ENCODE measurements at places on chromosomes 1 and 21. TPM values are rescaled to one million over a fixed set of nuclear protein-coding genes. Genes with fewer than 3 reads are reported as not detected.

- no peaks in the 10 kb centered on the region for H3K27me3 ChIP-seq
- no peak overlapping the region for H3K4me3 ChIP-seq
- H3K36me3 ChIP-seq = no peaks in the 10 kb centered on the region
- H3K4me1 ChIP-seq = no peaks in the 10 kb centered on the region
Observed at GRCh38 chr1:178137238-178137637, 43.3 kb downstream of the RASAL2 start.

The CELA2A gene
- total RNA-seq = not detected

DNA sequence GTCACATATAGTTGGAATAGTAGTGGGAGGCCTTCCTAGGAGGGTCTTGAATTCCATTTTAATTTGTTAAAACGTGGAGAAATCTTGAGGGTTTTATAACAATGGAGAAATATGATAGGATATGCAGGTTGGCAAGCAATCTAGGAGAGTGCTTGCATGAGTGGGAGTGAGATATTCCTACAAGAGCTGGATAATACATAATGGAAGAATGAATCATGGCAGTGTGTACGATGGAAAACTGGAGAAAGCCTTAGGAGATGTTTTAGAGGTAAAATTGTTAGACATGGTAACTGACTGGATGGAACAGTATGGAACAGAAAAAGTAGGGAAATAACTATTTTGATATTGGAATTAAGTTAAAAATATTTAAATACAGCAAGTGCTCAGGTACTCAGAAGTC lies 352.4 kb downstream of the PTBP2 start:
- no peak overlapping the region for H3K27ac ChIP-seq
- H3K36me3 ChIP-seq = peaks cover 22% of the 10 kb centered on the region
- H3K4me1 ChIP-seq = no peaks in the 10 kb centered on the region
- DNase-seq = no peak

The ITLN2 gene
- not detected for total RNA-seq

The SLC25A34 gene
- not detected for total RNA-seq

The SOX13 gene
- total RNA-seq = 11.9 TPM

- H3K36me3 ChIP-seq = no peaks in the 10 kb centered on the region
- H3K4me3 ChIP-seq = no peak overlapping the region
Observed at GRCh38 chr1:110718452-110718851, 43.7 kb upstream of the KCNA3 start.

GRCh38 chr1:187960125-187960638 lies 1131.4 kb downstream of the PLA2G4A start:
- H3K27ac ChIP-seq = no peak overlapping the region
- H3K4me1 ChIP-seq = no peaks in the 10 kb centered on the region
- H3K4me3 ChIP-seq = no peak overlapping the region
- no peaks in the 10 kb centered on the region for H3K36me3 ChIP-seq
- DNase-seq = no peak

- peaks cover 30% of the 10 kb centered on the region for H3K36me3 ChIP-seq
- H3K27ac ChIP-seq = no peak overlapping the region
- H3K4me3 ChIP-seq = no peak overlapping the region
- peaks cover 29% of the 10 kb centered on the region for H3K4me1 ChIP-seq
- H3K27me3 ChIP-seq = no peaks in the 10 kb centered on the region
- DNase-seq = peak; percentile 17
Observed at GRCh38 chr1:16442265-16442664, 1.7 kb downstream of the NECAP2 start.

- no peak for DNase-seq
- no peak overlapping the region for H3K4me3 ChIP-seq
- H3K36me3 ChIP-seq = no peaks in the 10 kb centered on the region
Observed at GRCh38 chr1:16116002-16116401, 39.9 kb downstream of the EPHA2 start.

- no peak overlapping the region for H3K27ac ChIP-seq
- DNase-seq = no peak
- no peak overlapping the region for H3K4me3 ChIP-seq
- H3K4me1 ChIP-seq = no peaks in the 10 kb centered on the region
- H3K27me3 ChIP-seq = no peaks in the 10 kb centered on the region
Observed at GRCh38 chr1:207510444-207510843, 14.5 kb downstream of the CR1 start.

DNA sequence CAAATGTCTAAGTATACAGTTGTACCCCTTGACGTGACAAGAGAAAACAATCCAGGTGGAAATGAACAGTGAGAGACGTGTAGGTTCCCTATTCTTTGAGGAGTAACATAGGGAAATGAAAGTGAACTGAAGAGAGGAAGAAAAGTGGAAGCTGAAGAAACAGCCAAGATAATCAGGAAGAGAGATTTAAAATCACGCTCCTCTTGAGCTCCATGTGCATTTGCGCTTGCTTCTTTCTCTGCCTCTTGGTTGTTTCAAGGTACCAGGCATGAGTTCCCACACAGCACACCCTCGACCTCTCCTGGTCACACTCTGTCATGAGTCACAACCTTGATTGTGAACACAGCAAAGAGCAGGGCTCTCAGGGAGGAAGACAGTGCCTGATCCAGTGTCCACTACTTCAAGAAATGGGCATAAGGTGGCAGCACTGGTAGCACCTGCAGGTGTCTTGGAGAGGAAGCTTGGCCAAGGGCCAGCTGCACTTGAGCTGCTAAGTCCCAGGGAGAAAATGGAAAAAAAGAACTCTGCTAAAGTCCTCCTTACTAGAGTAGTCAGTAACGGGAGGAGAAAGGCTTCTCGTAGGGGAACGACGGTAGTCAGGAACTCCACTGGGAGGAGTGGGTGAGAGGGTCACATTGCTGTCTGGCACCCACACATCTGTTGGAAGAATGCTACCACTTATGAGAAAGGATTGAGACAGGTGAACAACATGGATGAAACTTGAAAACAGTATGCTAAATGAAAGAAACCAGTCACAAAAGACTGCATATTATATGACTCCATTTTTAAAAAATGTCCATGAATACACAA lies 18.3 kb upstream of the ARID1A start:
- H3K4me3 ChIP-seq = no peak overlapping the region
- H3K36me3 ChIP-seq = no peaks in the 10 kb centered on the region

DNA sequence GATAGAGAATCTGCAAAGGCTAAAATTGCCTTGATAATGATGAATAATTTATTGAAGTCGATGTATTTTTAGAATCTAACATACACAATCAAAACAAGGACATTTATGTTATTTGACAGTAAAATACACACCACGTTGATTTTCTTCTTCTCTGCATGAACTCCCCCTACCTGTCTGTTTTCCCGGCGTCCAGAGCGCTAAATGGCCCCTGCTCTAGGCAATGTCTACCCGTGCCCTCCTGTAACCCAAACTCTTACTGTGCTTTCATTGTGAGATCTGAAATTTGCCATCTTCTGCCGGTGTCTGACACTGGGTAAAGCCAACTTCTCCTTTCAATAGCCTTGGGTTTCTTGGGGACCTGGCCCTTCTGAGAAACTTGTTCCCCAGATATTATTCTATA lies 6.7 kb upstream of the OR11L1 start:
- peaks cover 3% of the 10 kb centered on the region for H3K27me3 ChIP-seq
- no peak for DNase-seq
- H3K27ac ChIP-seq = no peak overlapping the region
- no peak overlapping the region for H3K4me3 ChIP-seq

GRCh38 chr21:40569357-40569756 lies 277.6 kb downstream of the DSCAM start:
- no peak overlapping the region for H3K27ac ChIP-seq
- H3K4me1 ChIP-seq = no peaks in the 10 kb centered on the region
- no peak for DNase-seq

The CYP2J2 gene
- 3.1 TPM for total RNA-seq

- no peaks in the 10 kb centered on the region for H3K27me3 ChIP-seq
- no peaks in the 10 kb centered on the region for H3K4me1 ChIP-seq
- DNase-seq = no peak
- H3K27ac ChIP-seq = no peak overlapping the region
- no peak overlapping the region for H3K4me3 ChIP-seq
- peaks cover 40% of the 10 kb centered on the region for H3K36me3 ChIP-seq
Observed at GRCh38 chr1:179058487-179059483, 23.1 kb upstream of the TOR3A start.

DNA sequence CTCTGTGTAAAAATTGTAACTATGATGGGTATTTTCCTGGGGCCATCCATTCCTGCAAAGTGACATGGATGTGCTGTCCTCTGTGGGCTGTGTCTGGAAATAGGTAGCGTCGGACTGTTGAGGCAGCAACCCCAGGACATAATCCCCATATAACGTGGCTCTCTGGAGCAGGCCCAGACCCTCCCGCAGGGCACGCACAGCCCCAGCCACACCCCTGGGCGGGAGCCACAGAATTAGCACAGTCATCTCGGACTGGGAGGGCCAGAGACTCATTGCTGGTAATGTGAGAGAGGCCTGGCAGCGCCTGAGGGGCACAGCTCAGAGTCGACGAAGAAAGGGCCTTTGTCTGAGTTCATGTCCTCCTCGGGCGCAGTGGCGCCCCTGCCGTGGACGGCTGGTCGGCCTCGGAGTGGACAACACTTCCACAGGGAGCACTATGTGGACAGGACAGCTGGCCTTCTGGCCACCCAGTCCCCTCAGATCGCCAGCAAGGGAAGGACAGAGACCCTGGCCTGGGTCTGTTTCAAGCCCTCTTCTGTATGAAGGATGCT lies 20.1 kb downstream of the SIM2 start:
- DNase-seq = peak; percentile 86
- H3K27me3 ChIP-seq = no peaks in the 10 kb centered on the region
- H3K27ac ChIP-seq = peak overlapping the region; percentile 86

- H3K4me1 ChIP-seq = peaks cover 4% of the 10 kb centered on the region
- H3K27me3 ChIP-seq = no peaks in the 10 kb centered on the region
- H3K27ac ChIP-seq = no peak overlapping the region
- H3K4me3 ChIP-seq = no peak overlapping the region
- peaks cover 50% of the 10 kb centered on the region for H3K36me3 ChIP-seq
Observed at GRCh38 chr1:41023279-41023990, 1.9 kb upstream of the SLFNL1 start.

DNA sequence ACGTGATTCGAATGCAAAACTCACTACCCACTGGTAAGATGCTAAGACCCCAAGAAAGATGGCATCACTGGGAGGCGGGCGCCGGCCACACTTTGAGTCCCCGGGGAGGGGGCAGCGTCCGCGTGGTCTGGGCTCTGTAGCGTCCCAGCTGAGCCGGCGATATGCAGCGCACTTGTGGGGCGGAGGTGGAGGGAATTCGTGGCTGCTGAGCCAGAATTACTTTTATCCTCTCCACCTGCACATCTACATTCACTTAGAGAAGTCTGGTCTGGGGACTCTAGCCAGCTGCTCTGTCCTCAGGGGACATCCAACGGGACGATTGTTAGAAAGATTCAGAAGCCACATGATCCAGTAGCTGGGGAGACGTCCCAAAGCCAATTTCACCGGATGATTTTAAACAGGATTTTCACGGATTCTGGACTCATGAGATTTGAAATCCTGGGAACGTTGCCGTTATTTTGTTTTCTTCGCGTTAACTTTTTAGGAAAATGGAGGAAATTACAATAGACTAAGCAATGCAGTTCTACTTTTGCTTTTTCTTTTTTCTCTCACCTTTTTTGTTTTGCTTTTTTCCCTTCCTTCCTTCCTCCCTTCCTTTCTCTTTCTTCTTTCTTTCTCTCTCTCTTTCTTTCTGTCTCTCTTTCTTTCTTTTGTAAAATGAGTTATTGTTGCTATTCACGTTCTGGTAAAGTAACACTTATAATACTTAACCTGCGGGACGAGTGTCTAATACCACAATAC lies 1.3 kb downstream of the JAM2 start:
- H3K27ac ChIP-seq = peak overlapping the region; percentile 93
- H3K27me3 ChIP-seq = peaks cover 25% of the 10 kb centered on the region
- no peaks in the 10 kb centered on the region for H3K36me3 ChIP-seq
- peaks cover 25% of the 10 kb centered on the region for H3K4me1 ChIP-seq

GRCh38 chr1:211951856-211952255 lies 83.5 kb downstream of the INTS7 start:
- no peaks in the 10 kb centered on the region for H3K4me1 ChIP-seq
- H3K36me3 ChIP-seq = peaks cover 12% of the 10 kb centered on the region
- H3K27me3 ChIP-seq = no peaks in the 10 kb centered on the region
- no peak overlapping the region for H3K4me3 ChIP-seq
- DNase-seq = no peak
- no peak overlapping the region for H3K27ac ChIP-seq

- no peak overlapping the region for H3K4me3 ChIP-seq
- no peak for DNase-seq
- no peaks in the 10 kb centered on the region for H3K36me3 ChIP-seq
- H3K4me1 ChIP-seq = peaks cover 13% of the 10 kb centered on the region
- no peak overlapping the region for H3K27ac ChIP-seq
Observed at GRCh38 chr1:201771466-201771865, 57.5 kb upstream of the IPO9 start.

The APH1A gene
- 45.5 TPM for total RNA-seq

Data from stomach (tissue), 19 donors.